ENCODE measurements at places on chromosomes 6 and 20.
A peak's percentile ranks its signal among the peaks of the same experiment; 100 is the strongest.

DNA sequence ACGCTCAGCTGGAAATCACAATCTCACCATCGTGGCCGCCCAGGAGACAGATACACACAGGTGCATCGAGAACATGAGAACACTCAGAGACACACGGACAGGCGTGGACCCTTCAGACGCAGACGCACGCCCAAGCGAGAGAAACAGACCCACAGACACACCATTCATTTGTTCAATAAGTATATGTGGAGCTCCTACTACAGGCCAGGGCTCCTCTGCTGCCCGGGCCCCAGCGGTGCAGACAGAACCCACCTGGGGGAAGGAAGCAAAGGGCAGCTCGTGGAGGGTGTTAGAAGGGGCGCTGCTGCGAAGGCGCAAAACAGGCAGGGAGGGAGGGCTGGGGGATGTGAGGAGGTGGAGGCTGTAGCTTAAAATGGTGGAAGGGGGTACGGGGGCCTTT is 39.2 kb downstream of the SRC start:
- DNase-seq, result no peak

DNA sequence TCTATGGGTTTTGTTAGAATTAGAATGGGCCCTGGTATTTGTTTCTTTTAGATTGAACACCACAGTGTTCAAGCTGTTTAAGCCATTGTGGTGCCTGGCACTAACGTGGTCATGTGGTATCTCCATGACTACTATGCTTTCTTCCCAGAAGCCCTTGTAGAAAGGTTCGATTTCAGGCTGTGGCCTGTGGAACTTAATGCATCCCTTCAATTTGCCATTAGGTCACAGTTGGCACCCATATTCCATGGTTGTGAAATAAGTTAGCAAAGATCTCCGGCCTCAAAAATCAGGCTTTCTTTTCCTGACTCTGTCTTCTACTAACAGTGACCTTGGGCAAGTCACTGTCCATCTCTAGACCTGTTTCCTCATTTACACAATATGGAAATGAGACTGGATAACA is 31.3 kb upstream of the AAR2 start:
- DNase-seq, result no peak

DNA sequence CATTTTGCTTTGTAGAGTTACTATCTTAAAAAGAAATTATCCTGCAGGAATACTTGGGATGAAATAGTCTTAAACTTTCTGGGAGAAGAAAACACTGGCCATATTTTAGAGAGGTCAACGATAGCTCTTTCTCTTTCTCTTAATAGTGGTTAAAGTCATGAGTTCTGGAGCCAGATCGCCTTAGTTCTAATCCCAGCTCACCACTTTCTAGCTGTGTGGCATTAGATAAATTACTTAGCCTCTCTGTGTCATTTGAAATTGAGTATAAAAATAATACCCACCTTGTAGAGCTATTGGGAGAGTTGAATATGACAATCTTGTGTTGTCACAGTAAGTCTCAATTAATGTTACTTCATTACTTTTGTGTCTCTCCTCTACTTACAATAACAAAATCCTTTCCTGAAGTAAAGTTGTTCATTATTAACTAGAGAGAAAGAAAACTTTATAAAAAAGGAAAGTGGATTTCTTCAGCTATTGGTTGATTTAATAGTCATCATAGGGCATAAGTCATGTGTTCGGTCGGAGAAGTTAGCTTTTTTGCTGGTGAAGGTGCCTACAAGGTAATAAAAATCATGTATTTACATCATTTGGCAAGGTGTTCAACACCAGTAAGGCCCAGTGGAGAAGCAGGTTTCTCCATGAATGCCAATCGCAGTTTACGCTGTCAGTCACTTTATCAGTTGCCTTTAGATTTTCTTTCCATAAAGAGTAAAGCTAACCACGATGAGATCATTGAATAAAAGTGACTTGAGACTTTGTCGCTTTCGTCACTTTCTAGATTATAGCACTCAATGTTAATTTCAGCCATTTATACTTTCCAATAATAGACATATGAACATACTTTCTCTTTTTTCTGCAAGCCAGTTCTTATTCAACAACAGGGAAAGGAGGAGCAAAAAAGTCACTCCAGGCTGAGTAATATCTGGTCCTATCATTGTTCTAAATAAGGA is 2.0 kb downstream of the NEDD9 start:
- no peak for DNase-seq

GRCh38 chr6:28771401-28772267 is 152.2 kb downstream of the TRIM27 start:
- no peak for DNase-seq

GRCh38 chr6:87832025-87832825 is 130.2 kb upstream of the AKIRIN2 start:
- DNase-seq, result no peak

DNA sequence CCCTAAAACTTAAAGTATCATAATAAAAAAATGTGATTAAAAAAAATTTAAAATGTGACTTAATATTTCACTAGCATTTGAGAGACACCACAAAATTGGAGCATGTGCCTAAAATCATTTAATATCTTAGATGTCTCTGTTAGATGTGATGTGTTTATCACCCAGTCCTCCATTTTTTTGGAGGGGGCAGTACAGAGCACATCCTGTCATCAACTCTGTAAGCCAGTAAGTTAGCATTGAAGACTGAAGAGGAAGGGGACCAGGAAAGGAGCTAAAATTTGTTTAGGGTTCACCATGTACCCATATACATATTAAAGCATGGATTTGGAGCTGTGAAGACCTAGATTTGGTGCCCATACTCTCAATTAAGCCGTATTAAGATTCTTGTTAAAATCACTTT is 30.7 kb upstream of the ADIG start:
- no peak for DNase-seq

DNA sequence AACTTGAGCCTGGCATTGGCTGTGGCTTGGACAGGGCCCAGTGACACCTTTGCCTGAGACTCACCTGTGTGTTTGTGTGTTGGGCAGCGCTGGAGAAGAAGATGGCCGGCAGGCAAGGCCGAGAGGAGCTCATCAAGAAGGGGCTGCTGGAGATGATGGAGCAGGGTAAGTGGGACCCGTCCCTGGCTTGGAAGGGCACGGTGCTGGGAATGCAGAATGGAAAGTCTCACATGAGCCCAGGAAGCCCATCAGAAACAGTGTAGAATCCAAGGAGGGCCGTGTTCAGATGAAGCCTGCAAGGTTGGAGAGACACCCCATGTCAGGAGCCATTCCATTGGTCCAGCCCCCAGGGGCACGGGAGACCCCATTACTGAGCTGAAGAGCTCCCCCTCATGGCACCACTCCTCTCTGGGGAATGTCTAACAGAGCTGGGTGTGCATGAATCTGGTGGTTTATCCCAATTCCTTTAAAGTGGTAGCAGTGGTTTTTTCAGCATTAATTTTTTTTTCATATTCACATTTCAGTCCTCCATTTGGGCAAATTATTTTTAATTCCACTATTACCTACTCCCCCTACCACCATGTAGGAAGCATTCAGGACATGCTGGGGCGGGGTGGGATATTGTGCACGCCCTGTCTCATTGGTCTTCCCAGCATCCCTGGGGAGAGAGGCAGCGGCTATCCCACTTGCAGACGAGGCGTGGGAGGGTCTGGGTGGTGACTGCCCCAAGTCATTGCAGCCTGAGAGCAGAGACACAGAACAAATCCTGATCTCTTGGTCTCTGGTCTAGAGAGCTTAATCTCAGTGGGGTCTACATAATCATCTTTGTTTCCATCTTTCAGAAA is 143.6 kb downstream of the PHACTR3 start:
- no peak for DNase-seq

DNA sequence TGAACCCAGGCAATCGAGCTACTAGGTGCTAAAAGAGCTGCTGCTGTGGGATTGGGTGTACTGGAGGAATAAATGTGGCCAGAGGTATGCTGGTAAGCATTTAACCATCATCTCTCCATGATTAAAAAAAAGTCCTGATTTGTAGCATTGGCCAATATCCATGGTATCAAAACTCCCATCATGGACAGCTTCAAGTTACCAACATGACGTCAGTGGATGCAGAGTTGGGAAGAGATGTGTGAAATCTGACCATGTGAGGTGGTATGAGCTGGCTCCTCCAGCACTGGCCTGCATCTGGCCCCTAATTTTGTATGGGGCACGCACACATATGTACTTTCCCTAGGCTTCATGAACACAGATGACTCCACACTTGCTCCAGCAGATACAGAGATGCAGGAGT is 11.7 kb downstream of the BPIFB4 start:
- DNase-seq, result no peak

DNA sequence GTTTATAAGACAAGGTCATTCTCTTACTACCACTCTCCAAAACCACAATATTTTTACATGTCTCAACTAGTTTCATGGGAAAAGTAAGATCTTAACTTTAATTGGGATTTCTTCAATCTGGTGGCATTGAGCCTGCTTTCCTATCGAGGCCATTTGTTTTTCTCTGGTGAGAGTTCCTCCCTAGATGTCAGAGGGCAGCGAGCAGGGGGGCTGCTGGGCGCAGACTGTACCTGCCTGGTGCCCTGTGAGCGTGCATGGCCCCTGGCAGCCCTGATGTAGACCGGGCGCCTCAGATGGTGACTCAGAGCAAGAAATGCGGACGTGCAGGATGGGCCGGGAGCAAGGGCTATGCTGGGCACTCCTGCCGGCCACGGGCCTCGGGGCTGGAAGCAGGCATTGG is 27.2 kb downstream of the ERMARD start:
- no peak for DNase-seq

DNA sequence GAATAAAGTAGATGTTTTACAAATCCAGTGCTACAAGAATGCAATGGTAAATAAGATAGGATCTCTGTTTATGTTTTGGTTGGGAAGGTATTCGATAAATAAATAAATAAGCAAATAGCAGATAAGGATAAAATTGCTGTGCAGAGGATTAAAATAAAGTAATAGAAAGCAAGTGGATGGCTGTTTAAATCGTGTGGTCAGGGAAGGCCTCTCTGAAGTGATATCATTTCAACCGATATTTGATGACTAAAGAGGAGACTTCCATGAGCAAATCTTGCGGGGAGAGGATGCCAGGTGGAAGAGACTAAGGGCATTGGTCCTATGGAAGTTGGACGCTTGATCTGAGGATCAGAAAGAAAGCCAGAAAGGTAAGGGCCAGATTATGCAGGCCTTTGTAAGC is 92.0 kb upstream of the CCN2 start:
- DNase-seq, result no peak

GRCh38 chr20:48599748-48600469 is 227.9 kb downstream of the PREX1 start:
- DNase-seq, result no peak

GRCh38 chr6:42571611-42572342 is 7.9 kb downstream of the UBR2 start:
- no peak for DNase-seq

GRCh38 chr20:59240006-59240405 is 60.4 kb upstream of the EDN3 start:
- no peak for DNase-seq

- no peak for DNase-seq
Observed at GRCh38 chr6:48535582-48536009, 424.6 kb upstream of the PTCHD4 start.

GRCh38 chr20:14142964-14143627 is 147.8 kb downstream of the MACROD2 start:
- no peak for DNase-seq

- no peak for DNase-seq
Observed at GRCh38 chr20:1673424-1673823, 15.8 kb upstream of the SIRPG start.

GRCh38 chr6:133551847-133552341 is 310.7 kb downstream of the EYA4 start:
- DNase-seq, result no peak

DNA sequence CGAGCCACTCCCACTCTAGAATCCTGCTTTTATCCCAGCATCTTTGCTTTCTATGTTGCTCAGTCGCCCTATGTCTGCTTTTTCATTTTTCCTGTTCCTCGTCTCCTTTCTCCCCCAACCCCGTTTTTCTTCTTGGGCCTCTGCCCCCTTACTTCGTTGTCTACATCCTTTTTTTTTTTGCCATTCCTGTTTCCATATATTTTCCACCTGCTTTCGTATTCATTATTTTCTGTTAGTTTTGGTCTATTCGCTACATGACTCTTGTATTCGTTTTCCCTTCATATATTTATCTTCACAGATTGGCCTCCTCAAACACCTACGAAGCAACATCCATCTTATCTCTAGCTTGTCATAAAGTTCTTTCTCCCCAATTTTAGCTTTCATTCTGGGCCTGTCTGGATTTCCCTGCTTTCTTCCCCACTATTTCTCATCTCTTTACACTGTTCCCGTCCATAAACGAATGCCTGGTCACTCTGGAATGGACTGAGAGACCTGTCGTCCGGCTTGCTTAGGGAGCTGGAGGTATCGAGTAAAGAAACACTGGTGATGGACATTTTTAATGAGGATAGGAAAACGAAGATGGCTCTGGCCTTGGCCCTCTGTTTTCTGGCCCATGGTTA is 915 bp downstream of the PRRC2A start:
- no peak for DNase-seq

- DNase-seq, result no peak
Observed at GRCh38 chr6:41193171-41193734, 7.7 kb downstream of the TREML2 start.

- DNase-seq, result no peak
Observed at GRCh38 chr6:25777031-25777430, 22.5 kb downstream of the SLC17A4 start.

GRCh38 chr6:87700397-87701343 is 1.4 kb downstream of the AKIRIN2 start:
- DNase-seq, result peak; percentile 34

- peak; percentile 42 for DNase-seq
Observed at GRCh38 chr20:22312744-22313346, 271.5 kb downstream of the FOXA2 start.

DNA sequence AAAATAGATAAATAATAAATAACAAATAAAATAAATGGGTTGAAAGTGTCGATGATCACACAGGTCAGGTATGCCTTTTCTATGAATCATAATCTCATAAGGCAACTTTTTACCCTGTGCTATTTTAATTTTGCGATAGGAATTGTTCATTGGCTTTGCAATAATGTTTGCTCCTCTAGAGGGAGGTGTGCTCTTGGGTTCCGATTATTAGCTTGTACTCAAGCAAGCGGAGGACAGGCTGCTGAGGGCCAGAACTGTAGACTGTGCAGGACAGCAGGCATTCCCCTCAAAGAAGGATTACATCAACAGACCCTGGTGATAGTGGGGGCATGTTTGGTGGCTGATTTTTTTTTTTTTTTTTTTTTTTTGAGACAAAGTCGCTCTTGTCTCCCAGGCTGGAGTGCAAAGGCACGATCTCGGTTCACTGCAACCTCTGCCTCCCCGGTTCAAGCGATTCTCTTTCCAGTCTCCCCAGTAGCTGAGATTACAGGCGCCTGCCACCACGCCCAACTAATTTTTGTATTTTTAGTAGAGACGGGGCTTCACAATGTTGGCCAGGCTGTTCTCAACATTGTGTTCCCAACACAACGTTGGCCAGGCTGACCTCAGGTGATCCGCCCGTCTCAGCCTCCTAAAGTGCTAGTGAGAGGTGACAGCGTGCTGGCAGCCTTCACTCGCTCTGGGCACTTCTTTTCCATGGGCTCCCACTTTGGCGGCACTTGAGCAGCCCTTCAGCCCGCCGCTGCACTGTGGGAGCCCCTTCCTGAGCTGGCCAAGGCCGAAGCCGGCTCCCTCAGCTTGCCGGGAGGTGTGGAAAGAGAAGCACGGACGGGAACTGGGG is 35.6 kb downstream of the RIOK1 start:
- no peak for DNase-seq

Measured in right renal pelvis (tissue), 4 donors.